ENCODE measurements at places on chromosomes 5 and 9.

GRCh38 chr5:153900703-153901395 lies 137.9 kb downstream of the FAM114A2 start:
- no peak for DNase-seq

GRCh38 chr5:60323596-60323995 lies 376.4 kb downstream of the DEPDC1B start:
- DNase-seq: no peak

GRCh38 chr9:4670591-4670990 lies 4.3 kb upstream of the SPATA6L start:
- DNase-seq: no peak

GRCh38 chr5:60545551-60545950 lies 154.4 kb downstream of the DEPDC1B start:
- DNase-seq: no peak

DNA sequence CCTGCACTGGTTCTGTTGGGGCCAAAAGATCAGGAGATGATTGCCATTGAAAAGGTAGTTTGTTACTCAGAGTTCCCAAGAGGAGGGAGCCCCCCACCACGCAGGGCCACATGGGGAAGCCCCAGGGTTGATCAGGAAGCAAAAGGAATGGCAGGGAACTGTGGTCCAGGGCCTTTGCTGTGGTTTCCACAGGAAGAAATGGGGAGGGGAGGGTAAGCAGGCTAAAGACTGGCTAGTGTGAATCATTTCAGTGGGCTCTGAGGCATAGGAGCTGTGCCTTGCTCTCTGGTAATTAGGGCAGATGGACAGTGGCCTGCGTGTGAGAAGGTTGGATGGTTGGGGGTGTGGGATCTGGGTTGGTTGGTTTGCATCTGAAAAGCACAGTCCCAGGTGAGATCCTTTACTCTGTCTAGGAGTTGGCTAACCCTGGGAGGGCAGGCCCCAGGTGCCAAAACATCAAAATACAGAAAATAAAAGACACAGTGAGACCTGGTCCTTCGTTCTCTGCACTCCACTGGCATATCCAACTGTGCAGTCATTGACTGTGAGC lies 66.1 kb downstream of the PTPDC1 start:
- no peak for DNase-seq

- DNase-seq: no peak
These were observed 3.6 kb downstream of the ALDH1A1 start for GRCh38 chr9:72949244-72949582.

- DNase-seq: no peak
These were observed 3.5 kb upstream of the PHYHD1 start for GRCh38 chr9:128917151-128917849.

DNA sequence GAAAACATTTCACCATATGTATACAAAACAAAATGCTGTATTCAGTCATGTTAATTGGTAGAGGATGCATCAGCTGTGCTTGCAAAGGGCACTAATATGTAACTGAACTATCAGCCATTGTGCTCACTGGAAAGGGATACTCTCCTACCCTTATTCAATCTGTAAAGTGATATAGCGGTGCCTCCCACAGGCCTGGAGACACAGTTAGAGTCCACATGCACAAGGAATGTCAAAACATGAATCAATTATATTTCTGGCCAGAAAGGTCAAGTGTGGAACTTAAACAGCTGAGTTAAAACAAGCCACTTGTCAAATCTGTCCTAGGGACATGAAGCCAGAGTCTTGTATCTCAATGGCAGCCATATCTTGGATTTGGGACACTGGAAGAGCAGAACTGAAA lies 71.2 kb upstream of the IZUMO3 start:
- DNase-seq: no peak

DNA sequence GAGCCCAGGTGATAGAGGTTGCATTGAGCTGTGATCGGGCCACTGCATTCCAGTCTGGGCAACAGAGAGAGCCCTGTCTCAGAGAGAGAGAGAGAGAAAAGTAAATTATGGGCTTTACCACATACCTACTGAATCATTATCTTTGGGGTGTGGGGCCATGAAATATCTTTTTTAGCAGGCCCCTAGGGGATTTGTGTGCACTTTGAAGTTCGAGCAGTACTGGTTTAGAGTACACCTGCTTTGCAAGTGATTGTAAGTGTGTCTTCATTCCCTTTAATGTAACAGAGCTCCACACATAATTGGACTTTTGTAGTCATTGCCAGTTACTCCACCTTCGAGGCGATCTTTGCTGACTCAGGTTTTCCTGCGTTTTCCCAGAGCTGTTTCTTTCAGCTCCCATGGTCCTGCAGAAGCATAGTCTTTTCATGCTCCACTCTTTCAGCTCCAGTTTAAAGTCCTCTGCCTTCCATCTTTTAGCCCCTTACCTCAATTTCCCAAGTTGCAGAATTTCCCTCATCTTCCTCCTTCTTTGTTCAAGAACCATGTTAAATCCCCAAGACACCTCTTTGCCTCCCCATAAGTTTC lies 24.0 kb upstream of the FRMPD1 start:
- DNase-seq: no peak

DNA sequence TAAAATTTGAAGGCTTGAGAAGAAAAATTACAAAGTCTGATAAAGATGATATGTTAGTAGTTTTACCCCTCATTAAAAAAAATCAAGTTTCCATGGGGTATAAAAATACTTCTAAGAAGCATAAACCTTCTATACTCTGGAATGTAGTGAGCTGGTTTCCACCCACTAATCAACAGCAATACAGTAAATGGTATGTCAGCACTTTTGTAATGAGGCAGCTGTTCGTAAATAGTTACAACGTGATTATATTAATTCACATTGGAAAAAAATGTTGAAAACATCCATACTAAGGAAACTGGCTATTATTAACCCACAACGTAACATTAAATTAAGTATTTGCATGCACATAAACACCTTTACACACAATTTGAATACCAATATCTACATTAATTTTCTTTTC lies 283.1 kb upstream of the FAM174A start:
- no peak for DNase-seq

DNA sequence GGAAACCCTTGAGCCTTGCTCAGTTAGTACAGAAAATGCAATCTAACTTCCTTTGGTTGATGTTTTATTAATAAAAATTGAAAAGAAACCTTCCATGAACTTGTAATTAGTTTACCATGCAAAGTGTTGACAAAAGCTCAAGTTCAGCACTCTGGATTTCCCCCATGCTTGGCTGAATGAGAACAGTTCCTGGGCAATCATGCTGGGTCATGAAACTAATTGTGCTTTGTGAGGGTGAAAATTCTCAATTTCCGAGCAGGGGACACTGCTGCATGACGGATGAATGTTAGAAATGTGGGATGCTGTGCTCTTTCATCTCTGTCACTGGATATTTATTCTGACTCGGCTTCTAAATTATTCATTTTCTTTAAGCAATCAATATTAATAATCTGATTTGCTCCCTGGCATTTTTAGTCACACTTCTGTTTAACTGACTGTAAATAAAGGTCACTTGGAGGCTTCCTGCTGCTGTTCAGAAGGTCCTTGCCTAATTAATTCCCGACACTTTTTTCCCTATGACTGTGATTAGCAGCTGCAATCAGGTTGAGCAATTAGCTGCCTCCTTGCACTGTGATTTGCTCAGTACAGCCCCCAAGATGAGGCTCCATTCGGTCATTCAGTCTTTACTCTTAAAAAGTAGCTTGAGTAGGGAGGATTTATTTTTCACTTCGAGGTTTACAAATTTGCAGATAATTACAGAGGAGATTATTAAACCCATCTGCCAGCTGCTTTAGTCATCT lies 678.1 kb upstream of the ZNF608 start:
- no peak for DNase-seq

DNA sequence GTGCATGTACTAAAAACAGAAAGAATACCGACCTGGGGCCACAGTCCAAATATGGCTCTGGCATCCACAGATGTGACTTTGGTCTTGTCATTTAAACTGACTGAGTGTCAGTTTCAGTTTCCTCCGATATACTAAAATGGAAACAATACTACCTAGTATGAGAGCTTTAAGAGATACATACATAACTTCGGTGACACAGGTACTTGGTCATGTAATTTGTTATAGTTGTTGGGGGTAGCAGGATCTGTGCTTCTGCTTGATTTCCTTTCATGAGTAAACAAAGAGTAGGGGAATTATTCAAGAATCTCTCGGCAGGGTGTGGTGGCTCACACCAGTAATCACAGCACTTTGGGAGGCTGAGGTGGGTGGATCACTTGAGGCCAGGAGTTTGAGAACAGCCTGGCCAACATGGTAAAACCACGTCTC lies 32.1 kb downstream of the MTMR12 start:
- DNase-seq: peak; percentile 89

DNA sequence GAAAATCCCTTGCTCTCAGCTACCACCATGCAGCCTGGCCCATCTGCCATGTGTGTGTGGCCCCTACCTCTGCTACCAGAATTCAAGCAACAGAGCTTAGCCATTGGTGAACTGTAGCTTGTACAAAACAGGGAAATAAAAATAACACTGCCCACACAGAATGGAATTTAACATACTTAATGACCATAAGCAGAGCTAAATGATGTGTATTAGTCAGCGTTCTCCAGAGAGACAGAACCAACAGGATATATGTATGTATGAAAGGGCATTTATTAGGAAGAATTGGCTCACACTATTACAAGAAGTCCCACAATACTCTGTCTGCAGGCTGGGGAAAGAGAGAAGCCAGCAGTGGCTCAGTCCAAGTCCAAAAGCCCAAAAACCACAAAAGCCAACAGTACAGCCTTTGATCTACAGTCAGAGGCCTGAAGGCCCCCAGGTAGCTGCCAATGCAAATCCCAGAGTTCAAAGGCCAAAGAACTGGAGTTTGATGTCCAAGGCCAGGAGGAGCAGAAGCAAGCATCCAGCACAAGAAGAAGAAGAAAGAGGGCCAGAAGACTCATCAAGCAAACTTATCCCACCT lies 318.8 kb downstream of the DNAH5 start:
- DNase-seq: no peak

DNA sequence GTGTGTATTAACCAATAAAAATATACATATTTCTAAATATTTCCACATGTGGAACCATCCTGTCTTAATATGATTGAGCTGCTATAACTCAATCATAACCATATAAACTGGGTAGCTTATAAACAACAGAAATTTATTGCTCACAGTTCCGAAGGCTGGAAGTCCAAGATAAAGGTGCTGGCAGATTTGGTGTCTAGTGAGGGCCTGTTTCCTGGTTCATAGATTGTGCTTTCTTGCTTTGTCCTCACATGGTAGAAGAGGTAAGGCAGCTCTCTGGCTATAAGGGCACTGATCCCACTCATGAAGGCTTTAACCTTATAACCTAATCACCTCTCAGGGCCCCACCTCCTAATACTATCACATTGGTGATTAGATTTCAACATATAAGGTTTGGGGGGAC lies 14.0 kb upstream of the PRKAA1 start:
- DNase-seq: no peak

GRCh38 chr5:31193116-31193515 lies 370 bp upstream of the CDH6 start:
- no peak for DNase-seq

- DNase-seq: no peak
These were observed 791 bp upstream of the STARD4 start for GRCh38 chr5:111513131-111513520.

- no peak for DNase-seq
These were observed 39.2 kb downstream of the PRUNE2 start for GRCh38 chr9:76866689-76867088.

All from GM12865 (cell line).